NCI-H2081 treated with DMSO at 0.1 percent for 48 hours (cell line): ENCODE measurements at places on chromosomes 7 and 10.

DNA sequence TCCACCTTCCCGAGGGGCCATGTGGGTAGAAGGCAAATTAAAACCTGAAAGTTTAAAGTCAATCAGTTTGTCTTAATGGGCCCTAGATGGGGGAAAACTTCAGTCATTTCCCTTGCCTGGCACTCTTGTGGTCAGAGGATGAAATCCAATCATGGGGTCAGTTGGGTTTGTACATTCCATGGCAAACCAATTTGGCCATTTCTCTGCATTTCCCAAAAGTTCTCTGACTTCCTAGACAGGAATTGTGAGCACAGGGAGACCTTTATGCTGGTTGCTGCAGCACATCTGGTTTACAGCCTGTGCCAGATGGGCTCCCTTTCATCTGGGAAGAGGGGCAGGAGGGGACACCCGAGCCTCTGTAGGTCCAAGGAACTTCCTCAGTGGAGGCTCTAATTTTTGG, 113.0 kb downstream of the CYP26A1 start:
- DNase-seq, result no peak

DNA sequence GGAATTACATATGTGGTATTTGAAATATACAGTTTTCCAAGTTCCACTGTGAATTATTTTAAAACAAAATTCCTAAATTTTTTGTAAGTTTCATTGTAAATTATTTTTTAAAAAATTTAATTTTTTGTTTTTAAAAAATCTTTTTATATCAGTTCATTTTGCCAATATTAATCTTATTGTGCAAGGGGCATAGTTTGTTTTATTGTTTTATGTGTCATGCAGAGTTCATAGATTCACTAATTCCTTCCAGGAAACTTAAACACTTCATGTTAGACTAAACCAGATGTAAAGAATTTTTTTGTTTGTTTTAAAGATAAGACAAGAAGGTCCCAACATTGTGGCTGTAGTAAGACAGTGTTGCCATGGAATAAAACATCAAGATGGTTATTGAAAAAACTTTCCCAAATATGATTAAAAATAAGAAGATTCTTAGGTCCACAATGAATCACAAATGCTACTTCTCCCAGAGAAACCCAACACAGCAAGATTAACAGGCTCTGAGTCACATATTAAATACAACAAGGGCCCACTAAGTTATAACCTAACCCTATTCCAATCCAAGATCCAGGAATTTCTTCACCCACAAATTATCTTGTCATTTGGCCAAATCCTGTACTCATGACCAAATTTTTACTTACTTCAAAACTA, 464.7 kb upstream of the IGFBP3 start:
- no peak for DNase-seq

GRCh38 chr10:92082583-92083280, 159.2 kb downstream of the BTAF1 start:
- no peak for DNase-seq

GRCh38 chr10:32326119-32326518, 20.8 kb downstream of the EPC1 start:
- no peak for DNase-seq

- DNase-seq, result no peak
Observed at GRCh38 chr10:43057231-43057711, 19.6 kb upstream of the RET start.

DNA sequence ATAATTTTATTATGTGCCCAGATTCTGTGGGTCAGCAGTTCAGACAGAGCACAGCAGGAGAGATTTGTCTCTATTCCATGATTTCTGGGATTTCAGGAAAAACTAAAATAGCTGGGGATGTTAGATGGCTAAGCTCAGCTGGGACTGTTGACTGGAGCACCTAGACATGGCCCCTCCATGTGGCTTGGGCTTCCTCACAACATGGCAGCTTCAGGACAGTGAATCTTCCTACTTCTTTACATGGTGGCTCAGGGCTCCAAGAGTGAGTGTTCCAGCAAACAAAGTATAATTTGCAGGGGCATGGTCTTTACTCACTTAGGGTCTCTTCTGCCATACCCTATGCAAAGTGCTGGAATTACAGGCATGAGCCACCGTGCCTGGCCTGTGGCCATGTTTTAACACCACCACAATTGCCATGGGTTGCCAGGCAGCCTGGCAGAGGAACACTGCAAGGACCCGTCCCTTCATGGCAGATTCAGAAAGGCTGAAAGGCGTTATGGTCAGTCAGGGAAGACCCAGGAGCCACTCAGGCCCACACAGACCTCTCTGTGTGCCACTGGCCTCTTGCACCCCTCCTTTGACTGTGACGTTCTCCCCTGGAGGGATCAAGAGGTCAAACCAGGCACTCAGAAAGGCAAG, 50.8 kb upstream of the ZMIZ1 start:
- DNase-seq, result no peak

DNA sequence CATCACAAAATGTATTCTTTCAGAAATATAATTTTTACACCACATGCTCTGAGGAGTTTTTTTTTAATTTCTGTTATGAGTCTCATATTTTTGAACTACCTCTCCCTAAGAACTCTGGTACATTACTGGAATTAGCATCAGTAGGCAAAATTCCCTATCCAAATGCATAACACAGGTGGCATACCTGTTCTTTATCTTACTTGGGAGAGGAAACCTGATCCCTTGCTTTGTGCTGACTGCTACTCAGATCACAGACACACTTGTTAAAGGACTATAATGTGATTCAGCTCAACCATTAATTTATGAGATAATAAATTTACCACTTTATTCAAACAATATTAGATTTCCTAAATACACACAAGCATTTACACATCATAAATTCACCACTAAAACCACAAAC, 617.2 kb downstream of the GRM8 start:
- DNase-seq, result no peak

- DNase-seq, result no peak
Observed at GRCh38 chr10:118551535-118552100, 43.8 kb downstream of the PRLHR start.

DNA sequence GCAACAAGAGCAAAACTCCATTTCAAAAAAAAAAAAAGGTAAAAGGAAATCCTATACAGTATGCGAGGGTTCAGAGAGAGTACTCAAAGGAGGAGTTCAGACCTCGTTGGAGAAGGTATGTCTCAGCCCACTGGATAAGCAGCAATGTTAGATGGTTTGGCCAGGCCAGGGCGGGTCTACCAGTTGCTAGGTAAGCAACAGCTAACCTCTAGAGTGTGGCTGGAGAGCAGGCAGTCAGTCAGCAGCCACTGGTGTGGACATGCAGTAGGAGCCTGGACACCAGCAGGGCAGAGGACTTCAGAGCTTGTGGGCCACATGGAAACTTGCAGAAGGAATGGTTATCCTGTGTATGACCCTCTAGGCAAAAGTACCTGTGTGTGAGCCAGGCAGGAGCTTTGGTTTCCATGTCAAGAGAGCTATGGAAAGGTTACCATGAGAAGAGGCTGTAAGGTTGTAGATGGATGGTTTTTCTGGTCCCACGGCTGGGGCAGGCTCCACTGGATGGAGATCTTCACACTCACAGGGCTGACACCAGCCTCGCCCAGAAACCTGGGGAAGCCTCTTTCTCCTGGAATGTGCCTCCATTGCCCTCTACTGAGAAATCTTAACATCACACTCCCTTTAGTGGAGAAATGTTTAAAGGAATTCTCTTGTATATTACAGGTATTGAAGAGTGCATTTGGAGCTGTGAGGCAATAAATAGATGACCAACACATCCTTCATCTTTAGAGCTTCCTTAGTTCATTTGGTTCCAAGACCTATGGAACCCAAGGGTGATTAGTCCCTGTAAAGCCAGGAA, 63.6 kb downstream of the CCDC186 start:
- DNase-seq, result no peak
